ENCODE measurements at places on chromosomes 7 and 10.

DNA sequence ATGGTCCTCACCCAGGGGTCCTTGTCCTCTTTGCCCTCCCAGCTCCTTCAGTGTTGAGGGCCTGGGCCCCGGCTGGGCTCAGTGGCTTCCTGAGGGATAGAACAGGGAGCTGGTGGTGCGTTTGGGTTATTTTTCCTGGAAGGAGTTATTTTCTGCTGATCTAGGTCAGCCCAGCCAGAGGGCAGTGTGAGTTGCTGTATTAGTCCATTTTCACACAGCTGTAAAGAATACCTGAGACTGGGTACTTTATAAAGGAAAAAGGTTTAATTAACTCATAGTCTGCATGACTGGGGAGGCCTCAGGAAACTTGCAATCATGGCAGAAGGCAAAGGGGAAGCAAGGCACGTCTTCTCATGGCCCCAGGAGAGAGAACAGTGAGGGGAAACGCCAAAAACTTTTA lies 122.4 kb upstream of the PCBD1 start:
- DNase-seq = no peak

- DNase-seq = peak; percentile 39
Observed at GRCh38 chr10:70866424-70866823, 21.9 kb downstream of the PCBD1 start.

DNA sequence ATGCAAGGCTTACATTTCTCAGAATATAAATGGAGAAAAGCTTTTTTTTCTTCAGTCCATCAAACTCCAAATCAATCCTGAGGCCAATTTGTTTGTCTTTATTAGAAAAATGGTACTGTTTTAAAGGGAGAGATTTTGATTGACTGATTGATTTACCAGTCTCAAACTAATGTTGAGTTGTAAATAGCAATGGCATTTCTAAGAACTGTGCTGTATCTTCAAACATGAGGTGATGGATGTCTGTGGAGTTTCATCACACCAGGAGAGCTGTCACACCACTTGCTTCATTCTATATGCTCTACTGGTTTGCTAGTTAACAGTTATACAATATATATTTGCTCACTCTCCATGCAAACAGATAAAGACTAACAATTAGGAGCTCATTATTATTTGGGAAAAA lies 39.0 kb upstream of the LRRTM3 start:
- DNase-seq = no peak

DNA sequence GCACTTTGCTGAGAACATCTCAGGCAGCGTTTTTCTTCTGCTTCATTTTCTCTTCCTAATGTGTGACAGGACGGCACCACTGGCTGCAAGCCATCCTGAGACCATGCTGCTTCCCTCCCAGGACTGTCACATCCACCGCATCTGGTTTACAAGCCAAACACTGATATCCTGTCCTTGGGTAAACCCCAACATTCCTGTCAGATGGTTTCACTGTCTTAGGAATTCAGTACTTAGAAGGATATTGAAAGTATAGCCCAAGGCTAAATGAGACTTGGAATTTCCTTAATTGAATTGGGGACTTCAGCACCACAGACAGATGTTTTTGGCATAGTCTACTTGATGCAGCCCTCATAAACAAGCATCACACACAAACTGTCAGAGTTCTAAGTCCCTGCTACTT lies 74.2 kb upstream of the PLXNA4 start:
- DNase-seq = no peak

- no peak for DNase-seq
Observed at GRCh38 chr7:35040906-35041305, 3.6 kb upstream of the DPY19L1 start.

All from common myeloid progenitor, CD34-positive (primary cell).